ENCODE measurements at places on chromosomes 3 and 15.

DNA sequence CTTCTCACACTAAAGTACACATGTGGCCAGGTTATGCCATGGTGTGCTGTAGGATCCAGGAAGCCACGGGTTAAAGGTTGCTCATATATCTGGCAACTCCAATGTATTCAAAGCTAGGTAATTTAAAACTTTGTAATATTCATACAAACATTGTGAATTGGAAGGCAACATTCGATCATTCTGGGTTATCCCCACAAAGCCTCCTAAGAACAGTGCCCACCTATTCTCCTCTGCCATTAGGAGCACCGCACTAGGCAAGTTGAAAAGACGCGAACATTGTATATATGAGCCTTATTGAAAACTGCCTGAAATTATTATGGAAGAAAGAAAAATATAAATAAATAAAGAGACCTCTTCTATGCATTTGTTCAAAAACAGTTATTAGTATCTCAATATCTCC lies 228.2 kb downstream of the IGSF11 start:
- DNase-seq = no peak

GRCh38 chr3:24496529-24497482 lies 2.2 kb upstream of the THRB start:
- no peak for DNase-seq

- DNase-seq = no peak
Measured at GRCh38 chr15:42401544-42402454, 42.5 kb downstream of the CAPN3 start.

GRCh38 chr3:88440701-88441100 lies 290.9 kb downstream of the C3orf38 start:
- no peak for DNase-seq

DNA sequence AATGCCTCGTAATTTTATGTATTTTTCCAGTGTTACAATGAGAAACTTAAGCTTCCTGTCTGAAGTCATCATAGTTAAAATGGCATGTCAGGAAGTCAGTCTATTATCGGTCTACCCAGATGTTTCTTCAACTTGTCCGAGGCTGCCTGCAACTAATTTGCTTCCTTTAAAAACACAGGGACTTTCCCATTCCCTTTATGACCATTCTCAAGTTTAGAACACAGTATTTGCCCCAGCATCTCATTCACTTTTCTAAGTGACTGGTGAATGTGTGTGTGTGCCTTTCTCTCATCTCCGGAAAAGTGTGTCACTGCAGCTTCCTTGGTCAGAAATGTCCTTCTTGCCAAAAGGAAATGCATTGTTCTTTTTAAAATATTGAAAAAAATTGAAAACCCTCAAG lies 466.6 kb downstream of the RAP2B start:
- no peak for DNase-seq

Measured in CD4-positive, alpha-beta T cell treated with Interleukin-6 at 100 ng/mL for 8 hours (primary cell).